ENCODE measurements at places on chromosomes 3 and 15.

DNA sequence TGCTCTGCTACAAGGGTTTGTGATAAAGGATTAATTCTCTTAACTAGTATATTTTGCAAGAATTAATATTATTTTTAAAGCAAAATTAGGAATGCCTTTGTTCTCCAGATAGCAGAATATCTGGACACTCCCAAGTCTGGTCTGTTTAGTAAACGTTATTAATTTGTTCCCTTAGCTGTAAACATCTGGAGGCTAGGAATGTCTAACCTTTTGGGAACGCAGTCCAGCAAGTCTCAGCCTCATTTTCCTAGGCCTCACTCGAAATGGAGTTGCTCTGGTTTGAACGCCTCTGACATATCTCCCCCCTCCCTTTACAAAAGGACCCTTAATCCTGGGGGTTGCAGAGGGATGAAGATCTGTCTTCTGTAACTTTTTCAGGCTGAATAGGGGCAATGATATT lies 59.3 kb upstream of the WNT7A start:
- no peak for DNase-seq

DNA sequence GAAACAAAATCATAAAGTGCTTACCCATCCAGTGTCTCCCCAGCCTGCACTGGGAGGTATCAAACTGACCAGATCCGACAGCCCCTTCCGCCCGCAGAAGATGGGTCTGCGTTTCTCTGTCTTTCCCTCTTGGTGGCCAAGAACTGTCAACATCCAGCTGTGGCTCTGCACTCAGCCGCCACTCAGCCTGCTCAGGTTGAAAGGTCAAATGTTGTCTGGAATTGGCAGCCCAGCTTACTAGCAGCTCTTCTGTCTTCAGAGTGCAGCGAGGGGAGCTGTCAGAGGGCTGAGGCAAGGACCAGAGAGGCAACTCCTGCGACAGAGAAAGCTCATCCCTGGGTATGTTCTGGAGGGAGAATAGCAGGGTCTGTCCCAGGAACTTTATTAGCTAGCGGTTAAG lies 45.4 kb downstream of the GOLGA6L2 start:
- DNase-seq: no peak

DNA sequence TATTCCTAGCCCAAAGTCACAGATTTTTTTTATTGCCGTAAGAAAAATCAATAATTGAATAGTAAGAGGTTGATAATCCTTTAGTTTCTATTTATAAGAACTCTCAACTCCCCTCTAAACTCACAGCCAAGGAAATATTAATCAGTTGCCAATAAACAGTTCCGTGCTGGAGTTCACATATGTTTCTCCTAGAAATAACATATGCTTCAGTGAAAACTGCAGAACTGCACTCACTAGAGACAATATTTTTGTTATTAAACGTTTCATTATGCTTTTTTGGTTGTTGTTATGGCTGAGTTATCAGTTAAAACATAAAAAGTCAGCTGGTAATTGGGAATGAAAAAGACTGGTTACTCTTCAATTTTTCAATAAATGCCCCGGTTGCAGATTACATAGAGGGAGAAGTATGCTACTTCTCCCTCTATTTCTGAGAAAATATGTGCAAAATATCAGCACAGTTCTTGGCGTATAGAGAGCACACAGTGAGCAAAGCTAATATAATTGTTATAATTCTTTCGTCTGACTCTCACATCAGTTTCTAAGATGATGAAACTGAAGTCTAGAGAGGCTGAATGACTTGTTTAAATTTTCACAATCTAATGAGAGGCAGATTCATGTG lies 781.2 kb upstream of the GRM7 start:
- DNase-seq: no peak

- DNase-seq: no peak
Measured at GRCh38 chr15:68488290-68488689, 56.3 kb upstream of the ITGA11 start.

DNA sequence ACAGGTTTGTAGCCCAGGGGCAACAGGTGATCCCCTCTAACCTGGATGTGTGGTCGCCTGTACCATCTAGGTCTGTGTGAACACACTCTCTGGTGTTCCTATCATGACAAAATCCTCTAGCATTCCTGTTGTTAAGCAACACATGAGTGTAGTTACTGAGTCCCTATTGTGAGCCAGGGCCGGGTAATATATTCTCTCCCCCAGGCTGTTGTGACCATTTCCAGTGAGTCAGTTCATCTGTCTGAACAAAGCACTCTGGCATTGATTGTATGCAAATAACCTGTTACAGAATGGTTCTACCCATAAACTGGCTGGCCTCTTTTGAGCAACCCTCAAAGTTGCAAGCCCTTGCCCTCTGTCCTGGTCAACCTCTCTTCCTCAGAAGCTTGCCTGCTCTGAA lies 2.6 kb upstream of the FLNB start:
- no peak for DNase-seq

DNA sequence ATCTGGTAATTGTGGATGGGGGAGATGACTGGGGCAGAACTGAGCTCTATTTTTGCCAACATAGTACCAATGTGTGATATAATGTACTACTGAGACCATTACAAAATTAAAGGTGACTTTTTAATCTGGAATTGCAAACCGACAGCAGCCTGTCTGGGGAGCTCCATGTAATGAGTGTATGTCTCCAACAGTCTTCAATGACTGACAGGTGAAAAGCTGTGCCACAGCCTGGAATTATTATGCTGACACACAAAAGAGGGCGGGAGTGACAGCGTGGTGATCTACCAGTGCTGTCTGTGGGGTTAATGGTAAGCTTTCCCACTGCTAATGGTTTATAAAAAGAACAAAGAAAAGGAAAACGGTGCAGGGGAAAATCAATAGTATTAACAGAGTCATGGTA lies 143.4 kb downstream of the CLSTN2 start:
- DNase-seq: no peak

GRCh38 chr15:91737151-91737818 lies 116.2 kb upstream of the SLCO3A1 start:
- no peak for DNase-seq

- DNase-seq: no peak
Measured at GRCh38 chr3:194382196-194382891, 12.8 kb upstream of the LRRC15 start.

- no peak for DNase-seq
Measured at GRCh38 chr3:171261487-171261886, 198.7 kb downstream of the TNIK start.

DNA sequence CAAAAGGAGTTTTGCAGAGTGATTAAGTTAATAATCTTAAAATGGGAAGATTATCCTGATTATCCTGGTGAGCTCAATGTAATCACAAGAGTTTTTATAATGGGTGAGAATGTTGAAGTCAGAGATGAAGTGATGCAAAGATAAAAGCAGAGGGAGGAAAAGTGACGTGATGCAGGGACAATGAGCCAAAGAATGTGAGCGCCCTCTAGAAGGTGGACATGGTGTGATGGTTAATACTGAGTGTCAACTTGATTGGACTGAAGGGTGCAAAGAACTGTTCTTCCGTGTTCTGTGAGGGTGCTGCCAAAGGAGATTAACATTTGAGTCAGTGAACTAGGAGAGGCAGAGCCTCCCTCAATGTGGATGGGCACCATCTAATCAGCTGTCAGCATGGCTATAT lies 569.6 kb upstream of the AGTR1 start:
- no peak for DNase-seq

DNA sequence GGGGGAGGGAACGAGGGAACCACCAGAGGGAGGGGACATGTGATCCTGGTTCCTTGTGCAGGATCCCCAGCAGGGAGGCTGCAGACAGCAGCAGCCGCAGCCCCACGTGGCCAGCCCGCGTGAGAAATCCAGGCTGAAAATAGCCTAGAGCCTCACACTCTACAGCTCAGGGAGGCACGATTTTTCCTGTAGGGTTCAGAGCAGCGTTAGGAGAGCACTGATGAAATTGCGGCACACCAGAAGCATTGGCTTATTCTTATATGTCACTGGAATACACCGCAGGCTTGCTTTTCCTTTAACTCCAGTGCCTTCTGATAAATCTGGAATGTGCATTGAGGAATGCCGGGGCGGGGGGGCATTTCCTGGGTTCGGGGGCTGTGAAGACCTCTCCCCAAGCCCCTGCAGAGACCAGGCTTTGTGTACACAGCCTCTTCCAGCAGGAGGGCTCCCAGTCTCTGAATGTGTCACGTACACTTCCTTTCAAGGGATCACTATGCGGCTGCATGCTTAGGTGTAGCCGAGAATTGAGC lies 193.0 kb downstream of the ATP10A start:
- no peak for DNase-seq

- DNase-seq: no peak
Measured at GRCh38 chr3:49872801-49873281, 3.1 kb upstream of the CAMKV start.

DNA sequence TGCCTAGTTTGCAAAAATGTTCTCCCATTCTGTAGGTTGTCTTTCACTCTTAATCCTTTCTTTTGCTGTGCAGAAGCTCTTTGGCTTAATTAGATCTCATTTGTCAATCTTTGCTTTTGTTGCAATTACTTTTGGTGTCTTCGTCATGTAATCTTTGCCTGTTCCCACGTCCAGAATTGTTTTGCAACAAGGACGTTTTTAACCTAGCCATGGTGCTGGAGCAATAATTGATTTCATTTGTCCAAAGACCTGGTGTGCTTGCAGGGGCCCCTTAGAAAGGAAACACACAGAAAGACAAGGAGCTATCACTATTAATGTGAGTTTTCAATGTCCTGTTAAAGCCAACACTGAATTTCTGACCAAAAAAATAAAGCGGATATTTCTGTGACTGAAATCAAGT lies 89.1 kb upstream of the GALNT15 start:
- no peak for DNase-seq

DNA sequence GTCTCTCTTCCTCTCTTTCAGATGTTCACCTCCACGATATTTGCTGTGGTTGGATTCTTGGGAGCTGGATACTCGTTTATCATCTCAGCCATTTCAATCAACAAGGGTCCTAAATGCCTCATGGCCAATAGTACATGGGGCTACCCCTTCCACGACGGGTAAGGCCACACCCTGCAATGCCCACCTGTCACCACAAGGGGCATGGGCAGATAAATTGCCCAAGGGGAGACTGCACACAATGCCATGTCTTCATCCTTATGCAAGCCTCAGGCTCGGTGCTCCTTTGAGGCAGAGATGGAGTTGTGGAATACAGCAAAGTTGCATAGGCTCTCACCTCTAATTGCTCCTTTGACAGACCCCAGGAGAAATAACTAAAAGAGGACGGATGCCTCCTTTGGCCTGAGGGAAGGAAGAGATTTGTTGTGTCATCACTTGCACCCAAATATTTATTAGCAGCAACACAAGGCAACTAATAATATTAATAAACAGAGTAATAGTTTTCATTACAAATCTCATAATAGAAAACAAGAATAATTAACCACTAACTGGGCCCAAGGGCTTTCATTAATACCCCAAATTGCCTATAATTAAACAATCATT lies 13.2 kb downstream of the TM4SF4 start:
- DNase-seq: no peak

DNA sequence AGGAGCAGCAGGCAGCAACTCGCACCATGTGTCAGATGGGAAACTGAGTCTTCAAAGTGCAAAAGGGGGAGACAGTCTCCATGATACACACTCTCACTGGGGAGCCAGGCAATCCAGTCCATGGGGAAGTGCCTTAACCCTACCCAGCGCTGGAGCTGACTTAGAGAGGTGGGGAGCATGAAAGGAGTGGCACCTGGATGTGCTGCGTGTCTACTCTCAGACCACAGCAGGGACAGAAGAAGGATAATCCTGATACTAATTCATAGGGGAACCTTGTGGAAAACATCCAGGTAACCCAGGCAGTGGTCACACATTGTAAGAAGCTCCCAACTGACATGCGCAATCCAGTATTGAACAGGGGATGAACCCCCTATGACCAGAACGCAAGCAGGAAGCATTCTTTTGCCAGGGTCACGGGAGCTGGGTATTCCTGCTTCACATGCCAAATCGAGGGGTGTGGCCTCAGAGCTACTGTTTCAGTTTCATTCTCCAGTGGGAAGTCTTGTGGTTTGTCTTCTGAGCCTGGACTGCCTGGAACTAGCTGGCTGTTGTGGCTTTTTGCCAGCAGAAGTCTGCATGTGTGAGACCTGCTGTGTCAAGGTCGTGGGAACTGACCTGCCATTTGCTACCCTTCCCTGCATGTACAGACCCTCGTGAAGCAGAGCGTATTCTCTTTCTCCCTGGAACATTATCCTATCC lies 367.6 kb upstream of the NDN start:
- DNase-seq: no peak

DNA sequence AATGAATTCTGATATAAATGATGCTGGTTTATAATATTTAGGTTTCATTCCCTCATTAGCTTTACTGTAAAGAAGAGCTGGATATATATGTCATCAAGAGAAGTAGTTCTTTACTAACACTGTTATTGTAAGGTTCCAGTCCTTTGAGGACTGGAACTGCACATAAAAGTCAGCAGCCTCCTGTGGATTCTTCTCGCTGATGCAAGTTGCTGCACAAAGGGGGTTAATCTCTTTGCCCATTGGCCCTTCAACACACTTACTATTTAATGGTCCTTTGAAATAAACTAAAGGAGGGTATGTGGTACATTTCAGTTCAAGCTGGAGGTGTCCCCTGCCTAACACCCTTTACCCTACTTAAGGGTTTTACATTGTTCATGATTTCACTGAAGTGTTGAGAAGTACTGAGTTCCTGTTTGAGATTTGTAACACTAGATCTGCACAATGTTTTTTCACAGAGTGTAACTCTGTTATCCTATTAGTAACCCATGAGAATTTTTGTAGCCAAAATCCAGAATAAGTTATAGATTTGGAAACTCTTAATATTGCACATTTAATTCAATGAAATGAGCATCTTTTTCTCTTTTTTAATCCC lies 43.9 kb downstream of the NR2C2 start:
- no peak for DNase-seq

DNA sequence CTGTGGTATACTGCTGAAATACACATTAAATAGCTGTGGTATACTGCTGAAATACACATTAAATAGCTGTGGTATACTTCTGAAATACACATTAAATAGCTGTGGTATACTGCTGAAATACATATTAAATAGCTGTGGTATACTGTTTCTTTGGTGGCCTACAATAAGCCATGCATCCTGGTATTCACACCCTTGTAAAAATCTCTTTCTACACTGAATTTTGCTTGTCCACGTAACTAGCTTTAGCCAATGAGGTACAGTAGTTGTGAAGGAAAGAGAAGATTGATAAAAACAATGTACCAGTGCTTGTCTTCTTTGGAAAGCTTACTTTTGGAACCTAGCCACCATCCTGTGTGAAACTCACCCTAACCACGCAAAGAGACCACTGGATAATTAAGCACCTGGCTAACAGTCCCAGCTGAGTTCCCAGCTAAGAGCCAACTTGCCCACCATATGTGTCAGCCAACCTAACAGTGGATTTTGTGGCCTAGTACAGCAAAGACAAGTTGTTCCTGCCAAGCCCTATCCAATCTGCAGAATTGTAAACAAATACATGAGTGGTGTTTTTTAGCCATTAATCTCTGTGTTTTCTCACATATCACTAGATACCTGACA lies 103.4 kb upstream of the MELTF start:
- DNase-seq: no peak

GRCh38 chr15:64466408-64467141 lies 6.2 kb downstream of the ZNF609 start:
- DNase-seq: no peak

DNA sequence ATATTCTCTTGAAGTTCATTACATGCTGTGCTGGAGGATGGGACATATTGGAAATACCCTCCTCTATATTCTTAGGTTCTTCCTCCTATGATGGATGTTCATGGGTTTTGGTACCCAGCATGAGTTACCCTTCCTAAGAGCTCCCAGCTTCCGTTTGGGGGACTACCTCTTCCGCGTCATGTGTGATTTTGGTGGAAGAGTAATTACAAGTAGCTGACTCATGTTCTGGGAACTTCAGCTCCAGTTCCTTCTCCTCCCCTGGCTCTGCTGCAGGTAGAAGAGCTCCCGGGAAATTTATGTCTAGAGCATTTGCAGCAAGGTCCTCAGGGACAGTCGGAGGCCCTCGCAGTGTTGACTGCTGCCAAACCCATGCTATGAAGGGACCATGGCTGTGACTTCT lies 208.8 kb upstream of the IL12A start:
- no peak for DNase-seq
